ENCODE measurements at places on chromosomes 4 and X.

DNA sequence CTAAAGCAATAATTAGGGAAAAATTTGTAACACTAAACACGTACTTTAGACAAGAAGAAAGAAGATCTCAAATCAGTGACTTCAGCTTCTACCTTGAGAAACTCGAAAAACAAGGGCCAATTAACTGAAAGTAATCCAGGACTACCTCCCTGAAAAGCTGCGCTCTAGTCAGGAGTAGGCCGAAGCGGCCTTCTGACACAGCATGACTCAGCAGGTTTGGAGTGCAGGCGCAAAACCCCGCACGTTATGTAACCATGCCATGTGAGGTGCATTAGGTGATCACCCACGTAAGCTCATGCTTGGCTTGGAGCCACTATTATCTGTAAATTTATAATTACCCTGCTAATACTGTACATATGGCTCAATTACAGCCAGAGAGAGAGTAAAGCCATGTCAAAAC lies 52.8 kb upstream of the CCDC149 start:
- DNase-seq = no peak

DNA sequence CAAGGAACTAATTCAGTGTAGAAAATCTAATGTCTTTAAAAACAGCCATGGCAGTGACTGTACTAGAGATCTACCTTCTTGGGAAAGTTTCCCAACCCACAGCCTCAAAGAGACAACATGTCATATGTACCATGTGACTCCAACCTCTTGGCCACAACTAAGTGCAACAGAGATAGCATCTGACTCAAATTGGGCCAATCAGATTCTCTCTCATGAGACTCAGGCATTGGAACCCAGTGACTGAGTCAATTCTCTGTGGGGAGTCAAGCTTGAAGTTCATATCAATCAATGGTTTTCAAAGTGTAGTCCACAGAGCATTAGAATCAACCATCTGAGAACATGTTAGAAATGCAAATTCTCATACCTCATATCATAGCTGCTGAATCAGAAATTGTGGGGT lies 123.3 kb downstream of the MBNL3 start:
- no peak for DNase-seq

GRCh38 chr4:145709843-145710242 lies 29.9 kb downstream of the C4orf51 start:
- DNase-seq = no peak

GRCh38 chr4:174120446-174121295 lies 162.8 kb downstream of the FBXO8 start:
- peak; percentile 87 for DNase-seq

- DNase-seq = no peak
Measured at GRCh38 chr4:77022560-77023179, 53.1 kb downstream of the CCNI start.

DNA sequence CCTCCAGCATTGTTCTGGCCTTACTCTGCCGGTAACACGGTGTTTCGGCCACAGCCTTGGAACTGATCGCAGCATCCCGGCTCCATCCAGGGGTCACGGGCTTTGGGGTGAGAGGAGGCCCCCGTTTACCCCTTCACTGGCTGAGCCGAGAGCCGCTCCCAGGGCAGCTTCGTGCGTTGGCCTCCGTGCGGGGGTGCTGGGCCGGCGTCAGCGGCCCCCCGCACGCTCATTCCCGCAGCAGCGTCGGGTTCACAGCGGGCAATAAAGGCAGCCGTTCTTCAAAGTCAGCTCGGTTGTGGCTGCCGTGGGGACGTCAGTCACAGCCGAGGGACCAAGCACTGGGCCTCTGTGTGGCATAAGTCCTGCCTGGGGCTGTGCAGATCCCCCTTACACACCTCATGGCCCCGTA lies 25.3 kb upstream of the PLCXD1 start:
- DNase-seq = no peak

- no peak for DNase-seq
Measured at GRCh38 chrX:17634542-17635207, 102.6 kb upstream of the SCML1 start.

DNA sequence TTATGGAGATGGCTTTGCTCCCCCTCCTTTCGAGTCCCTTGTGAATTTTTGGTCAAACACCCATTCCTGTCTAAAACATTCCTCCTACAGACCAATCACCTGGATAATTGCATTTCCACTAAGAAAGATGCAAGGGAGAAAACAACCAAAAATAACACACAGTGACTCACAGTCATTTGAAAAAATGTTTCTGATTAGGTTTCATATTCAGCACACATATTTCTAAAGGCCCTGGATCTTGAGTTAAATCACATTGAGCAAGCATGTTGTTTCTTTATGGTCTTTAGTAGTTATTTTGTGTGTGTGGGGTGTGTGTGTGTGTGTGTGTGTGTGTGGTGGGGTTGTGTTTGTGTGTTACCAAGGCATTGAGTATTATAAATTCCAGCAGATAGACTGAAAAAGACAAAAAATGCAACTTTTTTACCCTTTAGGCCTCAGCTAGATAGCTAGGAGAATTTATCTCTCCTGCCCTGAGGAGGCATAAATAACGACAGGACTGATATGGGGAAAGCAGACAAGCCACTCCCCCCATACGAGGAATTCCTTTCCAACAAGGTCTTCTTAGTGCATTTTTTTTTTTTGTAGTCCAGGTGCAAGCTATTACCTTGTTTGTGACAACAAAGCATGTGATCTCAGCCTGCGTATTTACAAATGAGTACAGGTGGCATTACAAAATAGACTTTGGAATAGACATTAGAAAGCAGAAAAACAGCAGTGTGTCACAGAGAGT lies 265.4 kb upstream of the ADGRL3 start:
- no peak for DNase-seq

- DNase-seq = no peak
Measured at GRCh38 chr4:138698641-138699040, 316.9 kb upstream of the NOCT start.

All from right hindlimb (tissue), 1 donor.